Activated T-helper 17 cell treated with anti-CD3 and anti-CD28 coated beads, Interleukin-2, amount 50 U/mL, for 72 hours (primary cell): ENCODE measurements at places on chromosomes 7 and 10.

GRCh38 chr10:60606343-60607080 lies 171.8 kb upstream of the CDK1 start:
- ATAC-seq = no peak

DNA sequence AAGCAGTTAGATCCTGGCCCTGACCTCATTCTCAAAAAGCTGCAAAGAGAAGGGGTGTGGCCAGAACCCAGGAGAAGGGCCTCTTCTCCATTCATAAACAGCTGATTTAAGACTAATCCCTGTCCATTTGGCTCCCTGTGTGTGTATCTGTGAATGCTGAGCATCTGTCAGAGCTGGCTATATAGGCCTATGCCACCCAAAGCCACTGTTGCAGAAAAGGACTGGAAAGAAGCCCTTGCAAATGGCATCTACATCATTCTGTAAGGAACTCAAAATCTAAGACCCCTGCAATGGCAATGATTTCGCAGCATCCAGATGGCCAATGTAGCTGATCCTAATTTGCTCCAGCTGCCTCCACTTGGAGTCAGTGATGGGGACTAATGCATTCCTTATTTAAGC lies 384.5 kb downstream of the KCNMA1 start:
- ATAC-seq = no peak

DNA sequence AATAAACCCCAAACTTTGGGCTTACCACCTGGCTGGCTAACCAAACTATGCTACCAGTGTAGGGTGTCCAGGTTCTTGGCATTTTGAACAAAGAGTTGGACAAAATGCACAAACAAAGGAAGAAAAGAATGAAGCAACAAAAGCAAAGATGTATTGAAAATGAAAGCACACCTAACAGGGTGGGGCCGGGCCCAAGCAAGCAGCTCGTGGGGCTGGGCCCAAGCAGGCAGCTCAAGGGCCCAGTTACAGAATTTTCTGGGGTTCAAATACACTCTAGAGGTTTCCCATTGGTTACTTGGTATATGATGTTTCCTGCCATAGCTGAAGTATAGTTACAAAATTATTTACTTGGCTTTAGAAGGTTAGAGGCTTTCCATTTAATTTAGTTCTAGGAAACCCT lies 15.7 kb downstream of the ACADSB start:
- no peak for ATAC-seq

GRCh38 chr7:35749556-35749955 lies 51.3 kb upstream of the SEPTIN7 start:
- ATAC-seq = no peak

GRCh38 chr7:20385126-20385525 lies 54.4 kb downstream of the ITGB8 start:
- ATAC-seq = no peak

DNA sequence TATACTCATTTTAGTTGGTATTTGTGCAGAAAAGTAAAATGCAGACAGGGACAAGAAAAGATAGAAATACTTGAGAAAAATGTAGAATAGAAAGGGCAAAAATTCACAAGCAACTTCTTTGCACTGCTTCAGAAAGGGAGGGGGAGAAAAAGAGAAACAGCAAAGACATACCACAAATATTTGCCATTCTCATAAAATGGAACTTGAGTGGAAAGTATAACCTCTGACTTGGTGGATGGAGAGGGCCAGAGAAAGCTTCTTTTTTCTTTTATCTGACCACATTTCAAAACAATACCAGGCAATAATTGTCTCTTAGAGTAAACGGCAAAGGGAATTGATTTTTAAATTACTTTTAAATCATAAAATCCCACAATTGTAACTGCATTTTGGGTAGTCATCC lies 35.8 kb upstream of the TRUB1 start:
- ATAC-seq = no peak

DNA sequence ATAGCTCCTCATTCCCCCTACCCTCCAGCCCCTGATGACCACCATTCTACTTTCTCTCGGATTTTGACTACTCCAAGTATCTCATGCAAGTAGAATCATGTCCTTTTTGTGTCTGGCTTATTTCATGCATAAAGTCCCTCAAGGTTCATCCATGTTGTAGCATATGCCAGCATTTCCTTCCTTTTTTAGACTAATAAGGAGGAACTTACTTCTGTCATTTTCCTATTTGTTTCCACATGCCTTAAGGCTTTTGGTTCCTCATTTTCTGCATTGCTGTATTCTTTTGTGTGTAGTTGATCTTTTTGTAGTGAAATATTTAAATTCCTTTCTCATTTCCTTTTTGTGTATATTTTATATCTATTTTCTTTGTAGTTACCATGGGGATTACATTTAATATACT lies 376.9 kb downstream of the CALN1 start:
- no peak for ATAC-seq

DNA sequence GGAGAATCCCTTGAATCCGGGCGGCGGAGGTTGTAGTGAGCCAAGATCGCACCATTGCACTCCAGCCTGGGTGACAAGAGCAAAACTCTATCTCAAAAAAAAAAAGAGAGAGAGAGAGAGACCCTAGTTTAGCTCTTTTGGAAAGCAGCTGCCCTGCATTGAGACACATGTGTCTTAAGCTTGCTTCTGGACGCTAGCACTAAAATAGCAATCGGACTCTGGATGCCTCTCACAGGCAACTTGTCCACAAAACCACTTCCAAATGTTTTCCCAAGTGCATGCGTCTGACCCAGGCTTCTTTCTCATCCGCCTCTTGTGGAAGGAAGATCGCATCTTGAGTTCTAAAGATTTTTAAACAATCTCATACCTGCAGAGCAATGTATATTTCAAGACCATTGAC lies 182.7 kb downstream of the CUX1 start:
- no peak for ATAC-seq

DNA sequence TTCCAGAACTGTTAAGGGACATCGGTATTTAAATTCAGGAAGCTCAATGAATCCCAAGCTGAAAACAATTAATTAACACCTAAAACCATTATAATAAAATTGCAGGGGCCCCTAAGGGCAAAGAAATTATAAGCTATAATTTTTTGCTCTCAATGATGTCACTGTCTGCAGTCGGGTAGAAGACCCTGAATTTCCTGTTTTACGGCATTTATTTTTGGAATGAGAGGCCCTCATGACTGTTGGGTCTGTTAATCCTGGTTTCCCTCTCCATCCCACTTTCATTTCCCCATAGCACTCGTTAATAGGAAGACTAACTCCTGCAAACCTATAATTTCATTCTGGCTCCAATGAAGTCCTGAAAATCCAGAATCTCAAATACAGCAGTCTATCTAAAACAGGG lies 25.8 kb upstream of the GPR37 start:
- ATAC-seq = no peak

- peak; percentile 67 for ATAC-seq
Observed at GRCh38 chr7:55065511-55066229, 46.9 kb downstream of the EGFR start.

DNA sequence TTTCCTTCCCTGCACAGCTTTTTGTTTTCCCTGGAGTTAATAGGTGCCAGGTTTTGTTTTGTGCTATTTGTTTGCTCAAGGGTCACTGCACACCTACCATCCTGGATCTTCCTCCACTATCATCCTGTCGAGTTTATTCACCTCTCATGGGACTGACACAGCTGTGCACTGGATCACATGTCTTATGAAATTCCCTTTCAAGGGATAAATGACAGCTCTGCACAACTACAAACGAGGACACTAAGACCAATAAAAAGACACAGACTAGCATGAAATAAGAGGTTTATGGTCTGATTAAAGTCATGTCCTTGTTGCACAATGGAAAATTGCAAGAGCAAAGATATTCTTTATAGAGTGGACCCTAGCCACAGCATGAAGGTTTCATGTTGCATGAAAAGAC lies 76.7 kb upstream of the SFMBT2 start:
- ATAC-seq = no peak

DNA sequence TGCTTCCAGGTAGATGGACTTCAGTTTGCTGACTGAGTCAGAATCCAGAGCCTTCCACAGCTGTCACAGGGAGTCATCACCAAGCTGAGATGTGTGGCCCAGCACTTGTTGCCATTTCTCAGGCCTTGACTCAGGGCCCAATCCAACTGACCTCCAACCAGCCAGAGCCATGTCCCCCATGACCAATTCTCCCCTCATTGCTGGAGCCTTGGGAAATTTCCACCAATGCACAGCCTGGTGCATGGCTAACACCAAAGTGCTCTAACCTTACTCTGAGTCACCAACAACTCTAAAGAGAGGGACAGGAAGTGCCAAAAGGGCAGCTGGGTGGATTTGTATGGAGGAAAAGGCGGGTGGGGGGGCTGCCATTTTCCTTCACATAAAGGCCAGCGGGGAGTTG lies 13.4 kb upstream of the GLI3 start:
- no peak for ATAC-seq

DNA sequence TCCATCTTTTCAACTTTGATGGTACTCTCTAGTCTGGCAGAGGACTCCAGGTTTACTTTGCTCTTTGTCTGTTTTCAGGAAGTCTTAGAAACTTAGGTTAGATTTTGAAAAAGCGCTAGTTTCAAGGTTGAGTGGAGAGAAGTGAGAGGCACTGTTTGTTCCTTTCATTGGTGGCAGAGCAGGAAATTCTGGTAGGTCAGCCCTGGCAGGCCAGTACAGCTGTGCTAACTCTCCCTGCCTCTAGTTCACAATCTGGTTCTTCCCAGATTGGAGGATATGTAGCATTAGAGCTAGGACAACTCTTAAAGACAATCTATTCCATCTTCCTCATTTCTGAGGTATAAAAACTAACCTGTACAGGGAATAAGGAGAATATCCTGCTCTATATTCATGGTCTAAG lies 160.9 kb upstream of the FZD1 start:
- no peak for ATAC-seq

- no peak for ATAC-seq
Observed at GRCh38 chr10:11392776-11393175, 218.7 kb downstream of the USP6NL start.

DNA sequence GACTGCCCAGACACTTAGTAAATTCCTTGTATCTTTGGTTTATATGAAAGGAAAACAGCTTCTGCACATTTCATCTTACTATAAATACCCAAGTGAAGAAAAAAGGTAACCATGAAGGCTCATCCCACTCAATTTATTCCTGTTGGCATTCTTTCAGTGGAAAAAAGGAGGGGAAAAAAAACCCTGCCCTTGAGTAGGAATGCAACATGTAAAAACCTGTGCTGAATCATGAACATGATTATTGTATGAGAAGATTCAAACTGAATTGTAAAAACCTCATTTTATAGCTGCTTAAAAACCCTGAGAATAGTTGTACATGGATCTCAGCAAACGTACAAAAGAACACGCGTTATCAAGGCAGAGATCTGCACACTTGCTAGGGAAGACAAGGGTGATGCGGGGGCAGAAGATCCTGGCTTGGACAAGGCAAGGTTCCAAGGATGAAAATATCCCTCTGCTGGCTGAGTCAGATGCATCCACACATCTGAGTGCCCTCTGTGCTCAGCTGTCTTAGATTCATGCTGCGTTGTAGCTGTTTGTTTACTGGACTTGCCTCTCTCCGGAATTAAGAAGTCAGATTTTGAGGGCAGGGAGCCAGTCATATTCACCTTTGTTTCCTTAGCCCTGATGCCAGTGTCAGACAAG lies 658.2 kb downstream of the PARD3 start:
- ATAC-seq = no peak

DNA sequence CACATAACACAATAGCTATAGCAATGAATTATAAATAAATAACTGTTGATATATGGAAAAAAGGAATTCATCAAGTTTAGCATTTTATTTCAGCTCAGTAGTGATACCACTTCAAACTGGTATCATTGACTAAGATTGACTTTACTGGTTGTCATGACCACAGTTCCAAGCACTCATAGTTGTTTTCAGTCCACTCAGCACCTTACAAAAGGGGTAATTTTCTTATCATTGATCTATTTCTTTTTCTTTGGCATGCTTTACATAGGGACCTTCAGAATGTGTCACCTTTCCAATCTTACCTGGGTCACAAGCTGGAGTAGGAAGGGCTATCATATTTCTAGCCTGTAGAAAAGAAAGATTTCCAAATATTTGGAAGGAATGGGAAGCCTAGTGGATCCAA lies 275.5 kb upstream of the TMEM229A start:
- no peak for ATAC-seq

DNA sequence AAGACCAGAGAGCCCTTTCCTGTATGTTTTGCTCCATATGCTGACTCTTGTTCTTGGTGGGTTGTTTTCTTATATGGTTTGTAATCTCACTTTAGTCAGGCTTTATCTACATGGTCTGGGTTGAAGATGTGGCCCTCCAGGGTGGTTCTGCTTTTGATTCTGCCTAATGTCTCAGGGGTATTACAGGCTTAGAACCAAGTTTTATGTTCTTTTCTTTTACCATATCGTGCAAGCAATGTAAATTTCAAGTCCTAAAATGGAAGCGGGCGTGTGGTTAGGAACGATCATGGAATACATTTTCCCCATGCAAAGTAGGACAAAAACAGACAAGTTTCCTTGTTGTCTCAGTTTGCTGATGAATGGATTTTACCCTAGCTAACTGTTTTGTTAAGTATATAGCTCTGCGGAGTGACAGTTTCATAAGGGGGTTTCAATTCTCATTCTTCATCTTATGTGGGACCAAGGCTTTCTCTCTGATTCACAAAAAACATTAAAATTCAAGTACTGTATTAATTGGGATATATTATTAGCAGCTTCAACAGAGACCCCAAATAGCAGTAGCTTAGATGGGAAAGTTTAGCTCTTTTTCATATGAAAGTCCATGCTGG lies 58.7 kb downstream of the MTURN start:
- no peak for ATAC-seq
